Endothelial cell of umbilical vein (primary cell): ENCODE measurements at places on chromosomes 5 and 9.
A peak's percentile ranks its signal among the peaks of the same experiment; 100 is the strongest.

- no peak for DNase-seq
These were observed 65.4 kb upstream of the DHFR start for GRCh38 chr5:80720181-80720580.

DNA sequence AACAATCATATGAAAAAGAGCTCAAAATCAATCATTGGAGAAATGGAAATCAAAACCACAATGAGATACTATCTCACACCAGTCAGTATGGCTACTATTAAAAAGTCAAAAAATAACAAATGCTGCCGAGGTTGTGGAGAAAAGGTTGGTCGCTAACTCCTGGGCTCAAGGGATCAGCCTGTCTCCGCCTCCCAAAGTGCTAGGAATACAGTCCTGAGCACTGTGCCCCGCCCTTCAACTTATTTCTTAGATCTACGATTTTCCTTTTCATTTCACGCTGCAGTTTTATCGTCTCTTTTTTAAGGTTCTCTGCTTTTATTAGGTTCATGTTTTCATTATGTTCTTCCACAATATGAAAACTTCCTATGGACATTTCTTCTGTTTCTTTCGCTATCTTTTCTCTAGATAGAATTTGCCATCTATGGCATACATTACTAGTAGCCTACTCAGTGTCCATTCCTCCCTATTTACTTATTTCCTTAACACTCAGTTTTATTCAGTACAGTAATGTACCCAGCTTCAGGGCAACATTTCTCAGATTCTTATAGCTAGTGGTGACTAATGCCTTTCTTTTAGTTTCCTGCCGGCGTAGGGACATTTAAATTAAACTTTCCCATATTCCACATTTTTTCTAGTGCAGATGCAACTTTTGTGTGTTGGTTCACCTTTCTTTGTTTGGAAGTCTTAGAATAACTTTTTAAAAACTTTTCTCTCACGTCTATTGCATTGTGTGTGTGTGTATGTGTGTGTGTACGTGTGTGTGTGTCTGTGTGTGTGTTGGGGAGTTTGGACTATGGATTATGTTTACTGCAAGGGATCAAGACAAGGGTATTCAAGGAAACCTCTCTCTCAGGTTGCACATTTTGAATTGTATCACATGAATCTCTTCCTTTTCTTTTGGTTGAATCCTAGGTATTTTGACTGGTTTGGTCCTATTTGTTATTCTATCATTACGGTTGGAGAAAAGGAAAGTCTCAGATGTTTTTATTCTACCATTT, 21.6 kb upstream of the FBN2 start:
- no peak for DNase-seq

- DNase-seq, result no peak
These were observed 51.6 kb downstream of the ALG2 start for GRCh38 chr9:99169982-99170761.

GRCh38 chr5:116650964-116651363, 76.3 kb upstream of the SEMA6A start:
- DNase-seq, result no peak

DNA sequence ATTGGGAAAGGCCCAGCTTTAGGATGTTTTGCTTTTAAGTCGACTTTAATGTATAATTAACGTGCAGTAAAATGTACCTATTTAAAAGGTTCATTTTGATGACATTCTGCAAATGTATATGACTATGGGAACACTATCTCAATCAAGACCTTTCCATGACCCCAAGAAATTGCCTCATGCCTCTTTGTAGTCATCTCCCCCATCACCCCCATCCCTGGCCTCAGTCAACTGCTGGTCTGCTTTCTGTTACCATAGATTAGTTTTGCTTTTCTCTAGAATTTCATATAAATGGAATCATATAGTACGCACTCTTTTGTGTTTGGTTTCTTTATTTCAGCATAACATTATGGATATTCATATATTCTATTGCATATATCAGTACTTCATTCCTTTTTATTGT, 80.7 kb upstream of the C9orf72 start:
- no peak for DNase-seq

- DNase-seq, result no peak
These were observed 13.2 kb upstream of the LNPEP start for GRCh38 chr5:96922499-96923244.

DNA sequence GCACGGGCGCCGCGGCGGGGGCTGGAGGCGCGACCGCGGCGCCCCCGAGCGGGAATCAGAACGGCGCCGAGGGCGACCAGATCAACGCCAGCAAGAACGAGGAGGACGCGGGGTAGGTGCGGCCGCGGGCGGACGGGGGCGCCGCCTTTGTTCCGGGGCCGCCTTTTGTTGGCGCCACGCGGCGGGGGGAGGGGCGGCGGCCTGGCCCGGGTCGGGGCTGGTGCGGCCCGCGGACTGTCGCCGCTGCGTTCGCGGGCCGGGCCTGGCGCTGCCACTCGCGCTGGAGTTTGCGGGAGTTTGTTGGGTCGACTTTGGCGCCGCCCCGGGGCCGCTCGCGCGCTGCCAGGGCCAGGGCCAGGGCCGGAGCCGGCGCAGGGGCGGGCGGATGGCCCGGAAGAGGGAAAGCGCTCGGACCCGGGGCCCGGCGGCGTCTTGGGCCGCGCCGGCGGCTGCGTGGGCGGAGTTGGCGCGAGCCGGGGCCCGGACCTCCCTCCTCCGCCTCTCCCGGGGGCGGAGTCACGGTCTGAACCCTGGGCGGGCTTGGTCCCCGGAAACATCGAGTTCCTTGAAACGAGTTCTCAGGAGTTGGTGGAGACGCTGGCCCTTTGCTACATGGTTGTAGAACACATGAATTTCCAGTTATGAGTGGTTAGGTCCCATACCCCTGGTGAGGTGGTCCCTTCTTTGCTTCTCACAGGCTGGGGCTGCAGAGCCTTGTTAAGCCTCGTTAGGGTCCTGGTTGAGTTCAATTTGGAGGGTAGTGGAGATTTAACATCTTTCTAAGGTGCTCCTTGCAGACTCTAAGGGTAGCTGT, 809 bp downstream of the HNRNPAB start:
- DNase-seq, result peak; percentile 53

- DNase-seq, result no peak
These were observed 135.6 kb downstream of the DMRTA1 start for GRCh38 chr9:22582221-22582620.

DNA sequence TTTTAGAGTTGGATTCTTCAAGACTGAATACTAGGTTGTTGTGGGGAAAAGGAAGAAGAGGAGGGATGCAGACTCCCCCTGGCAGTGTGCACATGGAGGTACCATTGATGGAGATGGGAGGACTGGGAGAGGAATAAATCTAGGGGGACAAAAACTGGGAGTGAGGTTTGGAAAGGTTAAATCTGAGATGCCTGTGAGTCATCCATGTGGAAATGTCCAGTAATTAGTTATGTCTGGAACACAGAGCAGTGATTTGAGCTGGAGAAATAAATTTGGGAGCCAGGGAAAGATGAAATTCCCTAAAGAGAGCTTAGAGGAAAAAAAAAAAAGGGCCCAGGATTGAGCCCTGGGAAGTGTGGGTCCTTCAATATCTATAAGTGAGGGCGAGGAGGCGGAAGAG, 8.0 kb upstream of the CCIN start:
- no peak for DNase-seq

- DNase-seq, result no peak
These were observed 10.3 kb downstream of the SLC28A3 start for GRCh38 chr9:84330246-84330645.

DNA sequence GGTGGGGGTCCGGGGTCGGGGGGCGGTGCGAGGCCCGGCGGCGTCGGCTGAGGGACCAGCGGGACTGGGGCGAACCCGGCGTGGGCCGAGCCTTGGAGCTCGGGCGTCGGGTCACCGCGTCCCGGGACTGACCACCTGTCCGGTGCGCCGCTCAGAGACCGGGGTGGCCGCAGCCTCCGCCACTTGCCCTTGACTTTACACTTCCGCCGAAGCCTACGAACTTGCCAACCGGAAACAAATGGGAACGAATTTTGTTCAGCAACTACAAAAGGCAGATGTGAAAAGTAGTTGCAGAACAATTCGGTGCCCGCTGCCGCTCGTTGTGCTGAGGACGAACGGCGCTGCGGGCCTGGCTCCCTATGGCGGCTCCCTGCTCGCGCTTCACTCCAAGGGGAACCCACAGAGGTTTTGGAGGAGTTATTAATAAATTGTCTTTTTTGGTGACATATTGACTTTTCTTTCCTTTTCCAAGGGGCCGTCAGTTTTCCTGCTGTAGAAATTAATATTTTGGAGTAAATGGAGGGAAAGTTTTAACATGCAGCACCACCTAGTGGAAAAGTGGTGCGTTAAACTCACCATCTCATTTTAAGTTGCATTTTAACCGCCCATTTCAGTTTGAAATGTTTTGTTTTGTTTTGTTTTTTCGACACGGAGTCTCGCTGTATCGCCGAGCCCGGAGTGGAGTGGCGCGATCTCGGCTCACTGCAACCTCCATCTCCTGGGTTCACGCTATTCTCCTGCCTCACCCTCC, 490 bp downstream of the PCBD2 start:
- peak; percentile 82 for DNase-seq

- no peak for DNase-seq
These were observed 47.2 kb downstream of the CAMK2A start for GRCh38 chr5:150242251-150242894.

GRCh38 chr5:124655251-124655917, 91.1 kb downstream of the ZNF608 start:
- no peak for DNase-seq

DNA sequence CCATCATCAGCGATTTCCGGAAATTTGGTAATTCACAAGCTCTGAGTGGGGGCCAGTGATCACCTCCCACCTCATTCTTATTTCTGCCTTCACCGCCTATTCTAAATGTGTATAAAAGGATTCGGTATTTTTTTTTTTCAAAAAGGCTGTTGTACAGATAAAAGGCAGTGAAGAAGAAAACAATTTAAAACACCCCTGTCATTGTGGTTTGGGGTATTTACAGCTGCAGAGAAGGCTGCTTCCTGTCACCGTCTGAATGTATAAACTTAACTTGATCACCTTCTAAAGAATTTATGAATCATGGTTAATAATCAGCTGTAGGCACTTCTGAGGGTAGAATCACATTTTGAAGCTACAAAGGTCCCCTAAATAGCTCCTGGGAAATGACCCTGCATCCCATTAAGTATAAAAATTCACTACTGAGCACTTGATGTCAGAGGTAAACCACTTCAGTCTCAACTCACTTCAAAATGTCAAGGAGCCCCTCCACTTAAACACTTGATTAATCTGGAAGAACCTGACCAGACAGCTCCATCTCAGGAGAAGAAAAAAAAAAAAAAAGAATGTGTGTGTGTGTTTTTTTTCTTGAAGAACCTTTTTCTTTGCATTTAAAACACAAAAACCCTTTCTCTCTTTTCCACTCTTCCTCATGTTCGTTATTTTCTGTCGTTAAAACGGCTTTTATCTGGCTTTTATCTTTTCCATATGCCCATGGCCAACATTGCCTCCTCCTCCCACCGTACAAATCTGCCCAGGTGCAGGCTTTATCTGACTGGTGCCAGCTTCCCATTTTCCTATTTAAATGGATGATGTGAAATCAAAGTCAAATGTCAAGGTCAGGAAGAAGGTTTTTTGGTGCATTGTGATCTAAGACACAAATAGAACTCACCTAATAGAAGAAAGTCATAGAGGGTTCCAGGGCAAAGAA, 291.2 kb downstream of the IRX1 start:
- DNase-seq, result no peak

DNA sequence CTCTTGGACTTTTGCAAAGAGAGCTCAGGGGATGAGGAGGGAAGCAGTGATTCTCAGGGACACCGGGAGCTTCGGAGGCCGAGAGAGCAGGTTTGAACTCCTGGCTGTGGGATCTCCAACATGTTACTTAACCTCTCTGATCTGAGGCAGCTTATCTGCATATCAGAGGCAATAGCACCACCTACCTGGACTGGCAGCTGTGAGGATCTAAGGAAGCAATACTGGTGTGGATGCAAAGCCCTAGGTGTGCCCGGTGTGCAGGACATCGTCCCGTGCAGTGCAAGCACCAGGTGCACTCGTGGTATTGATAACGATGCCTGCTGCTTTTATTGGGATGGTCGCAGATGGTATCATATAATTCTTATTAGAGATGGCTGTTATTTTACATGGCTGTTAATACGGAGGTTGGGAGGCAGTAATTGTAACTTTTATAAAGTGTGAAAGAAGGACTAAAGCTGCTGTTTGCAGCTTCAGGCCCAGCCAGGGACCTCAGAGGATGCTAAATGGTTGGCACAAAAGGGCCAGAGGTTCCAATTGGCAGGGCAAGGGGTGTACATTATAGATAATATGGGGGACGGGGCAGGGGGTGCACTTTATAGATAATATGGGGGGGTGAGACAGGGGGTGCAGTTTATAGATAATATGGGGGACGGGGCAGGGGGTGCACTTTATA, 14.9 kb downstream of the COL5A1 start:
- no peak for DNase-seq

DNA sequence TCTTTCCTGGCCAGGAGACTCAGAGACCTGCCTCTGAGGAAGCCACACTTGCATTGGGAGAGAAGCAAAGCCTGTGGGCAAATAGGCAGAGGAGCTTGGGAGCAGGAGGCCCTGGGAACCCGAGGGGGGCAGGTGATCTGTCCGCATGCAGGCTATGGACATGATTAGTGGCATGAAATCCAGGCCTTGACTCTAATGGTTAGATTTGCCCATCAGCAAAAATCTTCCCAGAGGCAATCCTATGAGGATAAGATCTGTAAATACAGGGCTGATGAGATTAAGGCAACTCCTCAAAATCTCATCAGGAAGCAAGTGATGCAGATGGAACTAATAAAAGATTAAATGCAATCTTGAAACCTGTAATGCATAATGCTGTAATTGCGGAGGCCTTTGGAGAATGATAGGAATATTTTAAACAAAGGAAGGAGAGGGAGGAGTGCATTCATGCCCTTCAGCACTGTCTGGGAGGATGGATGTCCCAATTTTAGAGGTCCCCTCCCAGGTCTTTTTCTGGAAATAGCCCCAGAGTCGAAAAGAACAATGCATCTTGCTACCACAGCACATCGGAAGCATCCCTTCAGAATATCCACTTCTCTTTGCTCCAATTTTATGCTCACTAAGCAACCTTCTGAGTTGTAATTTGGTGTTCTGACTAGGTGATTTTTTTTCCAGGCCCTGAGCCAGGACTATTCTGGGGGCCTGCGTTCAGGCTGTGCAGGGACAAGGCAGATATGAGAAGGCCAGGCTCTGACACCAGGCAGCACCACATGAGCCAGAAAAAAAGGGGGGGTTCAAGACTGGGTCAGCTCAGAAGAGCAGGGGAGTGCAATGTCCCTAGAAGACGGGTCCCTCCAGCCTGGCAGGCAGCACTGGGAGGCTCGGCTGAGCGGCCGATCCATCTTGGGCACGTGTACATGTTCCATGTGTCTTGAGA, 66.5 kb downstream of the MED10 start:
- no peak for DNase-seq
